ENCODE measurements at places on chromosomes 13 and 19. TPM values are rescaled to one million over a fixed set of nuclear protein-coding genes. Genes with fewer than 3 reads are reported as not detected.

DNA sequence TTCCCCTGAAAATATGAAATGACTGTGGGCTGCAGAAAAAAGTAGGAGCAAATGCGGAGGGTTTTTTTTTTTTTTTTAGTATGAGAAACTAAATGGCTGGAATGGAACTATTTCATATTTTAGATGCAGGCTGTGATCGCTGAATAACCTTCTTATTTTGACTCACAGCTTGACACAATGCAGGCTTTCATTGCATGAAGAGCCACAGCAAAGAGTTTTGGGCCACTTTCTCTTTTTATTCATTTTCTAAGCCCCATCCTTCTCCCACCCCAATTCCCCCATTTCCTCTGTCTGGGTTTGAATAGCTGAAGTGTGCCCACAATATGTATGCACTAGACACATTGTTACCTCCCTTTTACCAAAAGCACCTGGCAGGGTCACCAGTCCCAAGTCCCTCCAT, 125.9 kb downstream of the COG6 start:
- DNase-seq = no peak

Gene CAPNS1
- 665 TPM for total RNA-seq

Gene FXYD3
- total RNA-seq = not detected

DNA sequence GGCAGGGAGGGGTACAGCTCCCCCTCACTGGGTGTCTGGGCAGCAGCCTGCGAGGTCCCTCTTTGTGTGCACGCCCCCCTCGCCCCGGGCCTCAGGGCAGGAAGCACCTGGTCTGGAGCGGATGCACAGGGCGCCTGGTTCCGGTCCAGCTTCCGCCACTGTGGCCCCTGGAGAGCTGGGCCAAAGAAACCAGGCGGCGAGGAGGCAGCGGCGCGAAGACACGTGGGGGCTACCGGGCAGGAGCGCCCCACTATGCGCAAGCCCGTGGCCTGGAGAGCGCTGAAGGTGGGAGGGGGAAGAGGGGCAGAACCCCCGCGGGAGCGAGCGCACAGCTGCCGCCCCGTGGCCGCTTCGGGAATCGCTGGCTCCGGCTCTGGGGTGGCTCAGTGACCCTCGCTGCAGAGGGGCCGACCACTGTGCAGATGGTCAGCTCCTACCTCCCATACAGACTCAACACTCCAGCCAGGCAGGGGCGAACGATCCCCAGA, 1.7 kb upstream of the LYL1 start:
- DNase-seq = no peak

DNA sequence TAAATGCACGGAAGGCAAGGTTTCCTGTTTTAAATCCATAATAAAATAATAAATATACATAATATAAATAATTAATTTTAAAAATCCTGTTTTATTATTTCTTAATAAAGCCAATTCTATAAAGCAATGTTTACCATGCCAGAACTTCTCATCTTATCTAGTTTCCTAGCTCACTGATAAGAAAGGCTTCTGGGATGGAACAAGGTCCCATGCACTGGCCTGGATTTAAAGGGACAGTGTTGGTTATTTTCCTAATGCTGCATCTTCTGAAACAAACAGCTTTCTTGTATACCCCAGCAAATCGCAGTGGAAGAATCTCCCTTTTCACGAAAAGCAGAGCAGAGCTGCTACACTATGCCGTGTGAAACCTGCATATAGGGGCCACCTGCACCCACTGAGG, 68.8 kb downstream of the LNX2 start:
- DNase-seq = no peak

- DNase-seq = no peak
These were observed 25.4 kb downstream of the SERP2 start for GRCh38 chr13:44399074-44399473.

Gene LATS2
- 46.7 TPM for total RNA-seq

DNA sequence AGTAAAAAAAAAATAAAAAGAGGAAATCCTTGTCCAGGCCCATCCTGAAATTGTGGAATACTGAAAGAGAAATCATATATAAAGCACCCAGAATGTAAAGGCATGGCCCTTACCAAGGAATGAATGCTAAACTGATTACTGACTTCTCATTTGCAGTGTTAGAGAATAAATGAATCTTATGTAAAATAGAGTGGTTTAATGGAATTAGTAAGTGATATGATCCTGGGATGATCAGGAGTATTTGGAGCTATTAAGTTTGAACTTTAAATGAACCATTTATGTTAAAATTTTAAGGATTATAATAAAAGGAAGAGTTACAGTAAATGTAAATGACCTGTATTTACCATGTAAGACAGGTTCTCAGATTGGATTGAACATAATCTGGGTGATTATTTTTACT, 75.4 kb downstream of the PDS5B start:
- no peak for DNase-seq

GRCh38 chr19:35347171-35347929, at the start of gene FFAR1:
FFAR1 (plus strand) TSS chr19:35347902; CDS start chr19:35351552, 3,650 bp downstream.
- DNase-seq = no peak

- DNase-seq = no peak
These were observed 59.4 kb downstream of the TSC22D1 start for GRCh38 chr13:44516771-44517170.

Gene PODNL1
- 3.3 TPM for total RNA-seq

GRCh38 chr13:68697551-68697950, 1410.1 kb upstream of the ATXN8OS start:
- DNase-seq = peak; percentile 59

GRCh38 chr13:43744261-43745031, 42.3 kb downstream of the ENOX1 start:
- DNase-seq = no peak

DNA sequence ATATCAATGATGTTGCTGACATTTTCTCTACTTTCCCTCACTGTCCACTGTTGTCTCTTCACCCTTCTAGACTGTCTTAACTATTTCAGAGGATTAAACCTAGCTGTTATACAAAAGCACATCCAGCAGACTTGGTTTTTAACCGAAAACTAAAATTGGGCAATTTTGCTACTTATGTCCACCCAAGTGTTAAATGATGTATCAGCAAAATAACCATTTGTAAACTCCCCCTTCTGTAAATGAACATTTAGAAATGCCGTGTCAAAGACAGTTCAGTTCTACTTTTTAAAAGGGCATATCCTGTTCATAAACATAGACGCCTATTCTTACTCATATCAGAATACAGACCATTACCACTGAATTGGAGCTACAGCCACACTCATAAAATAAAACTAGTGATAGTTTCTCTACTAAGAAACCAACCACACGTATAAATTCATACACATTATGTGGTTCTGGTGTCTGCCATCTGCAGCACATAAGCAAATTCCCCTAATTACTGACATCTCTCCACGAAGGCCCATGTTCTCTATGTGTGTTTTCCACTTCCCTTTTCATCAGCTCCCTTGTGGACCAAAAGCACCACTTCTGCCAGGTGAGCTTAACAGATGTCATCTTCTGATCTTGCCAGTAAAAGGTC, 1091.8 kb downstream of the PCDH9 start:
- no peak for DNase-seq

GRCh38 chr19:45117167-45117594, 24.2 kb downstream of the PPP1R37 start:
- DNase-seq = peak; percentile 37

GRCh38 chr13:66139250-66139649, 1090.9 kb downstream of the PCDH9 start:
- no peak for DNase-seq

GRCh38 chr19:1626417-1627010, 21.3 kb upstream of the UQCR11 start:
- DNase-seq = no peak

GRCh38 chr19:40672038-40672437, 18.4 kb downstream of the NUMBL start:
- no peak for DNase-seq

GRCh38 chr19:29326351-29326750, 113.4 kb upstream of the UQCRFS1 start:
- DNase-seq = no peak

GRCh38 chr13:44229371-44230030, 144.1 kb upstream of the SERP2 start:
- DNase-seq = no peak

DNA sequence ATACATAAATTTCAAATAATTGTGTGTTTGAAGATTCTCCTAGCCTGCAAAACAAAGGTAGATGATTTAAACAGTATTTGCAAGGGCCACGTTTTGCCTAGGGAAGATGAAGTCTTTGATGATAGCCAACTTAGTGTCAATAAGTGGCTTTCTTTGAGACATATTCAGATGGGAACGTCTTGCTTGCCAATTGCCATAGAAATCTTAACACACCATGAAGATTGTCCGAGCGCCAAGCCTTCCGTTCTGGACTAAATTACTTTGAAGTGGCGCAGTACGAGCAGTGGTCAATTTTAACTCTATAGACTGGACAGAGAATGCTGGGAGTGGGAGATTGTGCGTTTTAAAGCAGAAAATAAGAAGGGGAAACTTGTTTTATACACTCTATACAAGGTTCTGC, 9.9 kb downstream of the ZIC5 start:
- DNase-seq = no peak

Gene FFAR1
- not detected for total RNA-seq

DNA sequence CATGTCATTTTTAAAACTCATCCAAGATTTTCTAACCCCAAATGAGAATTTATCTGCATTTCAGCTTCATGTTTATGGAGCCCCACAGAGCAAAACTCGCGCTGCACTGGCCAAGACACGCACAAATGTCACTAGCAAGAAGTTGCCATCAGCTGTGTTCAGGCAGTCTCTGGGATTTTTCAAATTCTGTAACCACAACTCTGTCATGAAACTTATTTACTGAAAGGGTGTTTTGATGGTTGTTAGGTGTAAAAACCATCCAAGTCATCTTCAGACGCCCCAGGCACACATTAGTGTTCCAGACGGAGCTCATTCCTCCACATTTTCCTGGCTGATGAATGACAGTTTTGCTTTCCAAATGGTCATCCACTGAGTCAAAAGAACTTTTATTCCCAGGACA, 63.4 kb downstream of the SLC7A1 start:
- DNase-seq = peak; percentile 57

Gene SIGLEC8
- not detected for total RNA-seq

Gene CBARP
- total RNA-seq = 18.8 TPM

DNA sequence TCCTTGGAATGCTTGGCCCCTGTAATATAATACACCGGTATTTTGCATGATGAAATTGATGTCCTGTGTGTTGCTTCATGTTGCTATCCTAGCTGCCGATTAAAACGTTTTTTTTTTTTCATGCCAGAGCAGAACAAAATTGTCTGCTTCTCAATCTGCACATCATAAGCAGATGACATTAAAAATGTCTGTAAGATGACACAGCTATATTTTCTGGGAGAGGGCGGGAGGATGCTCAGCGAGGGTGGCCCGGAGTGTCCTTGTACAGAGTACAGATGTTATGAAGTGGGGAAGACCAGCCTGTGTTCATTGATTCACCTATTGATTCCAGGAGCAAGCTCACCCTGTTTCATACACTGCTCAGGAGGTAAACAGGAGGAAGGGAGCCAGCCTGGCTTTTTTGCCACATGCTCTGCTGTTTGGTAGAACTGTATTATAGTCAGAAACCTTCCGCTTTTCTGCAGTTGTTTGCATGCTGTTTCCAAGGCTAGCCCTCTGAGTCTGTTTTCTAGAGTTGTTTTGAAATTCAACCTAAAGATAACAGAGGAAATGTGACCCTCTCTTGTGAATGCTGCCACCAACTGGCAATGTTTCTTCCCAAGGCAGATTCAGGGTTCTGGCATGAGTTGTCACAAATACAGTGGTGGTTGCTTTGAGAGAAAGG, 4.7 kb upstream of the IRS2 start:
- DNase-seq = no peak

GRCh38 chr13:44748439-44748838, 172.3 kb upstream of the TSC22D1 start:
- no peak for DNase-seq

DNA sequence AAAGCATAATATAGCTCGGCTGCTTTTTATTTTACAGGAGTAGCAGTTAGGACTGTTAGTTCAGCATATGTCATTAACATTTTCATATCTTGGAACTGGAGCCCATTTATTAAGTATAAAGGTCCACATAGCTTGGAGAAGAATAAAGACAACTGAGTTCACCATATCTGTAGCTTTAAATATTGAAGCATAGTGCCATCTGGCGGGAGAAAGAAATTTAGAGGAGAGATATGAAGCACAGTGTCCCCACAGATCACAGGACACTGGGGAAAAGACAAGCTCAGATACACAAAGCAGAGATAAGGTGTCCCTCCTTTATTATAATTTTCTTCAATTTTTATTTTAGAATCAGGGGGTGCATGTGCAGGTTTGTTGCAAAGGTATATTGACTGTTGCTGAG, 104.7 kb upstream of the FREM2 start:
- DNase-seq = peak; percentile 25

- DNase-seq = peak; percentile 4
These were observed 32.5 kb downstream of the MCF2L start for GRCh38 chr13:113001241-113002140.

- DNase-seq = peak; percentile 90
These were observed at the start of gene CHMP2A for GRCh38 chr19:58554494-58555368. CHMP2A (minus strand) TSS chr19:58555105; CDS start chr19:58554212, 893 bp downstream.

Gene PRTN3
- not detected for total RNA-seq

GRCh38 chr13:21676611-21677021, 5.7 kb downstream of the FGF9 start:
- DNase-seq = no peak

DNA sequence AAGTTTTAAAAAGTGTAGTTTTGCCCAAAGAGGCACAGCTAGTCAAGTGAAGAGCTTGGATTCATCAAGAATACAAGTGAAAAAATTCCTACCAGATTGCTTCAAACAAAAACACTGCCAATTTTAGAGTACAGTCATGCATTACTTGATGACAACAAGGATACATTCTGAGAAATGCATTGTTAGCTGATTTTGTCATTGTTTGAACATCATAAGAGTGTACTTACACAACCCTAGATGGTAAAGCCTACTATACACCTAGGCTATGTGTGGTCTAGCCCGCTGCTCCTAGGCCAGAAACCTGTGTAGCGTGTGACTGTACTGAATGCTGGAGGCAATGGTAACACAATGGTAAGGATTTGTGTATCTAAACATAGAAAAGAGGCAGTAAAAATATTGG, 41.1 kb downstream of the TMTC4 start:
- DNase-seq = peak; percentile 99

Gene PSG5
- 0.86 TPM for total RNA-seq

DNA sequence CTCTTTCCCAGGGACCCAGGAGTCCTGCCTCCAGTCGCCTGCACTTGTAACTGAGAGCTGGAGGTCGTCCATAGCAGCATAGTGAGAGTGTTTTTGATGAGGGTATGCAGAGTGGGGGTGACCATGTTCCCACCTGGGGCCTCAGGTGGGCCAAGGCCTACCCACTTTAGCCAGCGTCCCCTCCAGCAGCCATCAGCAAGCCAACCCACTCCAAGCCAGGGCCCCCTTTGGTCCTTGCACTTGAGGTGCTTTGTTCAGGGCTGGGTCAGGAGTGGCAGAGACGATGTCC, 11.9 kb upstream of the SMG9 start:
- DNase-seq = no peak

Gene ZNF296
- 3.0 TPM for total RNA-seq
